ENCODE measurements at places on chromosomes 3 and 15.
A peak's percentile ranks its signal among the peaks of the same experiment; 100 is the strongest.

GRCh38 chr3:197298945-197299854, 788 bp upstream of the DLG1 start:
- peak; percentile 35 for DNase-seq

- DNase-seq = no peak
These were observed 242.0 kb downstream of the EDEM1 start for GRCh38 chr3:5429517-5429890.

- DNase-seq = no peak
These were observed 212.6 kb downstream of the CDIN1 start for GRCh38 chr15:36791844-36792571.

GRCh38 chr3:181712226-181712552, 464 bp downstream of the SOX2 start:
- DNase-seq = no peak

GRCh38 chr3:50256978-50257890, 11.7 kb upstream of the SEMA3B start:
- DNase-seq = peak; percentile 65

- no peak for DNase-seq
These were observed 69.9 kb upstream of the TNFSF10 start for GRCh38 chr3:172592898-172593669.

DNA sequence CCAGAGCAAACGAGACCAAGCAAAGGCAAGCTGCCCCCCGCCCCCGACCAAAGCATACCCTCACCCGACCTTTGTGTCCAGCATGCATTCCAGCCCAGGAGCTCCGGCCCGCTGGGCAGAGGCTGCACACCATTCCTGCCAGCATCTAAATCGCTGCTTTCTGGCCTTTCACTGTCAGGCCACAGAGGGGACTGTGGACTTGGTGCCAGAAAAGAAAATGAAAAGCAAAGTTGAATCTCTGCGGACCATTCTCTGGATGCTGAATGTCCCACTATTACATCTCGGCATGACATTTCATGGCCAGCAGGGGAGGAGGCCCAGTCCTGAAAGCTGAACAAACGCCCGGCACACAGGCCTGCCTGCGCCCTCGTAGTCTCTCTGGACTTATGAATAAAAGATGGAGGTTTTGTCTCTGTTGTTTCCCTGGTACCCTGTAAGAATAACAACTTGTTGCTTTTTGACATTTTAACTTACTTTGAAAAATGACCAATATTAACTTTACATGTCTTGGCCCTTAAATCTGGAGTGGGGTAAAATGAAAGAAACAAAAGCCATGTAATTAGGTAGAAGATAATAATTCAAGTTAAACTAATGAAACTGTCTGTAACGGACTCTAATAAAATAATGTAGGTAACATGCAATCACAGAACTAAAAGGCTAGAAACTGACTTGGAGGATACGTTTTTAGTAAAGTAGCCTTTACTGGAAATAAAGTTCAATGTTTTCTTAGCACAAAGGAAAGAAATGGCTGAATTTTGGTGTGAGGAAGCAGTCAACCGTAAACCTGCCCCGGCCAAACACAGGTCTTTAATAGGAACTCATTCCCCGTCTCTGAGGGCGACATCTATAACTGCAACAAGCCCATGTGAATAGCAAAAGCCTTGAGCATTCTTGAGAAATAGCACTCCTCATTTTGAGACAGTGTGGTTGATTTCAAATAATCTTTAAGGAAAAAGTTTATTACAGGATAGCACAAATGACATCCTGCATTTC, 12.7 kb downstream of the IL17RD start:
- no peak for DNase-seq

- DNase-seq = no peak
These were observed 71.2 kb upstream of the IQSEC1 start for GRCh38 chr3:13144163-13145023.

- no peak for DNase-seq
These were observed 8.9 kb downstream of the TPM1 start for GRCh38 chr15:63051156-63052066.

DNA sequence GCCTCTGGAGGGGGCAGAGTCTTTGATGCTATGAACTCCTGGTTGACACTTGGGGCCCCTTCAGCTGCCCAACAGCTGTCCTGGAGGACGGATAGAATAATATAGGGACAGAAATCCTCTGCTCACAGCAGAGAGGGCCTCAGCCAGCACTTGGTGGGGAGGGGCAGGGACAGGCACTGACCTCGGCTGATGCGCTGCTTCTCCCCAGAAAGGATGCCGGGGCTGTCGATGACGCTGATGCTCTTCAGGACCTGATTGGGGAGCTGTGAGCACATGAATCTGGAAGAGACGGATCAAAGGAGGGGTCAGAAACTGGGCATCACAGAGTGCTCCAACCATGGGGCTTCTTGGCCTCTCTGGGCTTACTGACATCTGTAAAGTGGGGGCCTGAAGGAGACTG, 29.5 kb downstream of the EHD4 start:
- DNase-seq = no peak
